Stimulated activated memory B cell treated with anti-CD40 and anti-IgM and Interleukin-4, amounts not matched to agents 10 μg/mL and 1 μg/mL and 100 μg/mL, for 72 hours (primary cell): ENCODE measurements at places on chromosomes 12 and 14.

GRCh38 chr14:50037852-50038251 lies 78.5 kb downstream of the VCPKMT start:
- peak; percentile 42 for ATAC-seq

GRCh38 chr12:31215518-31216232 lies 110.3 kb downstream of the SINHCAF start:
- ATAC-seq, result peak; percentile 11

DNA sequence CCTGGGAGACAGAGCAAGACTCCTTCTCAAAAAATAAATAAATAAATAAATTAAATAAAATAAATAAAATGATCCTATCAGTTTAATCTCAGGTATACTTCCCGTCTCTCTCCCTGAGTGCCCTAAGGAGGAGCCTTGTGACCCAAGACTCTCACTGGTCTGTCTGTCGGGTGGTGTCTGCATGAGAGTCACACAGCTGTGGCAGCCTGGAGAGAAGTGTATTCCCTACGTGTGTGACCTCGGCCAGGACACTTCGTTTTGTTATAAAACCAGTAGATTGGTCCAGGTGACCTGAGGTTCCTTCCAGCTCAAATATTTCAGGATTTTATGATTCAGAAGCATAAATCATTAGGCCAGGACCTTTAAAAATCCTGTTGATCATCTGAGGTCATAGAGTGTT lies 4.8 kb downstream of the SYNE3 start:
- ATAC-seq, result no peak

DNA sequence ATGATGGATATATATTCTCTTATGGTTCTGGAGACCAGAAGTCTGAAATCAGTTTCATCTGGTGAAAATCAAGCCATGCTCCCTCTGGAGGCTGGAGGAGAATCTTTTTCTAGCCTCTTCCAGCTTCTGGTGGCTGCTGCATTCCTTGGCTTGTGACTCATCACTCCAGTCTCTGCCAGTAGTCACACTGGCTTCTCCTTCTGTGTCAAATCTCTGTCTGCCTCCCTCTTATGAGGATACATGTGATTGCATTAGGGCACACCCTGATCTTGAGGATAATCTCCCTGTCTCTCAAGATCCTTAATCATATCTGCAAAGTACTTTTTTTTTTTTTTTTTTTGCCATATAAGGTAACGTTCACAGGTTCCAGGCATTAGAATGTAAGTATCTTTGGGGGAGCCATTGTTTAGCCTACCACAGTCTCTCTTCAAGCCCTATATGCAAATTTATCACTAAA lies 17.7 kb downstream of the DNAL1 start:
- no peak for ATAC-seq
